ENCODE measurements at places on chromosomes 12 and 14.

- DNase-seq: no peak
Measured at GRCh38 chr14:55249423-55249822, 21.8 kb upstream of the FBXO34 start.

- peak; percentile 56 for DNase-seq
Measured at GRCh38 chr12:123384318-123384993, 524 bp downstream of the KMT5A start.

DNA sequence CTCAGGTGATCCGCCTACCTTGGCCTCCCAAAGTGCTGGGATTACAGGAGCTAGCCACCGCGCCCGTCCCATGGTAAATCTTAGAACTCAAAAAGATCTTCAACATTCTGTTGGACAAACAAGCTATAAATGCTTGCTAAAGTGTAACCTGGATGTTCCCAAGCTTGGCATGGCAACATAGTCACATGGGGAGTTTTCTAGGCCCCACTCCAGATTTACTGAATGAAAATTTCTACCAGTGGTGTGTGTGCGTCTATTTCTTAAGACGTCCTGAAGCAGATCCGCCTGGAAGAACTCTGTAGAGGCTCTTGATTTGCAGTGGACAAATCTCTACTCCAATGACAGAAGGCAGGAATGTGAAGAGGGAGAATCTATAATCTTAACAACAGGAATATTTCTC is 59.9 kb downstream of the ZFYVE21 start:
- no peak for DNase-seq

- no peak for DNase-seq
Measured at GRCh38 chr14:33781236-33781635, 169.6 kb downstream of the EGLN3 start.

All from COR-L47 (cell line).